ENCODE measurements at places on chromosomes 4 and X.

DNA sequence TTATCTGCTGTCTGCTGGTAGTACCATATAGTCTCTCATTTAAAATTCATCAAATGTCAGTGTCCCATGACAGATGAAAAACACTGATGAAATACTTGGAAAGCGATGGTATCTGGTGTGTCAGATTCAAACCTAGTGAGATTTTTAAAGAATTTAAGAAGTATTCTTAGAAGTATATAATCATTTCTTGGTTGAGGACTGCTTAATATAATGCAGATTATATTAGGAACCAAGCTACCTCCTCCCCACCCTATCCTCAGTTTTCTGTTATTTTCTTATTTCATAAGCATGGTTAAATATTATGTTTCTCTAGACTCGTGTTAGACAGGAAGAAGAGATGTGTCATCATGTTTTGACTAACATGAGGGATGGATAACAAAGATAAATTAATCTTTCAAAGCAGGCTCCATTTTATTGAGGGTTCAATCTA lies 118.5 kb downstream of the GLUD2 start:
- DNase-seq = no peak

DNA sequence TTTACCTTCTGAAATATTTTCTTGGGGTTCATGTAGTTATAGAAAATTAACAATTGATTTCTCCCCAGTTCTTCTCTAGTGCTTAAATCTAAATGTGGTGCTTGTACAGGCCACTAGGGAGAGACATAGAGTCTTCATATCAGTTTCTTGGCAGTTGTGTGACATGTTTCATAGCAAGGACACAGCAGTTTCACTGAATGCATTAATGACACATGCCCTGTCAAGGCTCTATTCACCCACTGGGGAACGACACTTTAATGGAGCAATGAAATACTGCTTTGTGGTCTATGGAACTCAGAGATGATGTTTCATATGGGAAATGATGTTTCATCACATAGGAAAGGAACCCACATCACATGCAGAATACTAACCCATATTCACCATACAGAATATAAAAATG lies 2.8 kb downstream of the VEGFC start:
- no peak for DNase-seq

DNA sequence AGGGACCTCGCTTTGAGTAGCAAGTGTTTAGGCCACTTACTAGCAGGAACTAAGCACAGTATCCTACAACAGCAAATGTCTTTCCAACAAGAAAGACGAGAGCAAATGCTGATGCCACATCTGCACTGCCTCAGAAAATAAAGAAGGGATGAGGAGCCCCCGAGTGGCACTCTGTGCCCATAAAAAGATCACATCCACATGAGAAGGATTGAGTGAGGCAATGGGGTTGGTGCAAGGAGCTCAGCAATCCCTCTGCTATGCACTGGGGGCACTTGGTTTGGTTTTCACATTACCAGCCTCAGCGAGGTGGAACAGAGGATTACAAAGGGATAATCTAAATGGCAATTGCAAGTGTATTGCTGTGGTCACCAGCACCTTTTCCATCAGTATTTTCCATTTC lies 252.8 kb upstream of the SLC7A11 start:
- DNase-seq = no peak

DNA sequence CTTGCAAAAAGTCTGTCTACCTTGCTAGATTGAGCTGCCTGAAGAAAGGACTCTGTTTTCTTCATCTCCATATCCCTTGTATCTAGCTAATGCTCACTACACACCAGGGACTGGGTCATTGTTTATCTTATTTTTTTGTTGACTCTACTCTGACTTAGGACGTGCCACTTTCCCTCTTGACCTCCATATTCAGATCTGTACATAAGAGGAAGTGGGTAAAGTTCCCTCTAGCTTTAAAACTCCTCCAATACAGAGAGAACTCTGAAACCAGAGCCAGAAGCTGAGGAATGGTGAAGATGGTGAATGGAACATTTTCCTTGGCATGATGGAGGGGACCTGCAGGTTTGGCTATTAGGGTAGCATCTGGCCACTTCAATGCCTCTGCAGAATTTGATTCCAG lies 2026.1 kb upstream of the TENM3 start:
- DNase-seq = no peak

DNA sequence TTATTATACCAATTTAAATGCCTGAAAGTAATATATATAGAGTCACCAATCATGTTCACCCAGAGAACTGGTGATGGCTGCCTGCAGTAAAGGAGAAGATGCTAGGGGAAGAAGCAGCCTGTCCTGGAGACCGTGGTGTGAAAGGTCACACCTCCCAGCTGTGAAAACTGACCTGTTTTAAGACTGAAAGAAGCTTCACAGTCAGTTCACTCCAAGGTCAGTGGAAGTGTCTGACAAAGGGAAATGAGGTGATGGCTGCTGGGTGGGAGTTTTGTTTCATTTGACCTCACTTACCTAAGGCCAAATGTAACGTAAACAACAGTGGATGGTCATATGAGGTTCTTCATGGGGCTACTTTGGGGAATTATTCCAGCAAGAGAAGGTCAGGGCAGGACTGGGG lies 352.1 kb upstream of the GATB start:
- no peak for DNase-seq

DNA sequence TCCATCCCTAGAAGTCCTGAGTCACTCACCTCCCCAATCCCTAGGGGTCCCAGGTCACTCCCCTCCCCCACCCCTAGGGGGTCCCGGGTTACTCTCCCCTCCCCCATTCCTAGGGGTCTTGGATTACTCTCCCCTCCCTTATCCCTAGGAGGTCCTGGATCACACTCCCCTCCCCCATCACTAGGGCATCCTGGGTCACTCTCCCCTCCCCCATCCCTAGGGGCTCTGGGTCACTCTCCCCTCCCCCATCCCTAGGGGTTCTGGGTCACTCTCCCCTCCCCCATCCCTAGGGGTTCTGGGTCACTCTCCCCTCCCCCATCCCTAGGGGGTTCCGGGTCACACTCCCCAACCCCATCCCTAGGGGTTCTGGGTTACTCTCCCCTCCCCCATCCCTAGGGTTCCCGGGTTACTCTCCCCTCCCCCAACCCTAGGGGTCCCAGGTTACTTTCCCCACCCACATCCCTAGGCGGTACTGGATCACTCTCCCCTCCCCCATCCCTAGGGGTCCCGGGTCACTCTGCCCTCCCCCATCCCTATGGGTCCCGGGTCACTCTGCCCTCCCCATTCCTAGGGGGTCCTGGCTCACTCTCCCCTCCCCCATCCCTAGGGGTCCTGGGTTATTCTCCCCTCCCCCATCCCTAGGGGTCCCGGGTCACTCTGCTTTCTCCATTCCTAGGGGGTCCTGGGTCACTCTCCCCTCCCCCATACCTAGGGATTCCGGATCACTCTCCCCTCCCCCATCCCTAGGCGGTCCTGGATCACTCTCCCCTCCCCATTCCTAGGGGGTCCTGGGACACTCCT lies 2.1 kb downstream of the ASMTL start:
- DNase-seq = peak; percentile 31

GRCh38 chrX:129736491-129736890 lies 2.3 kb upstream of the XPNPEP2 start:
- no peak for DNase-seq

DNA sequence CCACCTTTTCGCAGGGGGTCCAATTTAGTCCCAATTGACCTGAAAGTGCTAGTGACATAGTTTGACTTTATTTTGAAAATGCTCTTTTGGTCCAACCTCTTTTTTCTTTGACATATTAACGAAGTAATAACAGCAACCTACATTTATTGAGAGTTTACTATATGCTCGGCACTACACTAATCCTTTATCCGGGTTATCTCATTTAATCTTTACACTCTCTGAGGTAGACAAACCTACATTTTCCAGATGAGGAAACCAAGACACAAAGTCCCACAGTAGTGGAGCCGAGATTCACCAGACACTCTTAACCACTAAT lies 307 bp upstream of the ATRX start:
- no peak for DNase-seq

DNA sequence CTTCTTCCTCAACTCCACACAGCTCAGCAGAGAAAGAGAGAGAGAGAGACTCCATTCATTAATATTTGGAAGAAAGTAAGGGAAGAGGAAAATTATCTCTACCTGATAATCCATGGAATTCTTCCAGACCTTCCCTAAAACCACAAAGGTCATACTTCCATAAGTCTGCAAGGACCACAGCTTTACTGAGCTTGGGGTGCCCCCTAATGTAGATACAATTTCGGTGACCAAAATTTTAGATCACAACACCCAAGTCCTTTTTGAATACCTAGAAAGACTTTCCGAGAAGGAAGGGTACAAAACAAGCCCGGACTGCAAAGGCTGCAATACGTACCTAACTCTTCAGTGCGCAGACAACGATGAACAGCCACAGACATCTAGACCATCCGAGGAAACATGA lies 523.9 kb downstream of the GLUD2 start:
- no peak for DNase-seq

- DNase-seq = no peak
These were observed 4.4 kb upstream of the FAT1 start for GRCh38 chr4:186727977-186728519.

- DNase-seq = no peak
These were observed 57.9 kb downstream of the CCKAR start for GRCh38 chr4:26432419-26432818.

- DNase-seq = no peak
These were observed 70.5 kb downstream of the SOX3 start for GRCh38 chrX:140434347-140434746.

DNA sequence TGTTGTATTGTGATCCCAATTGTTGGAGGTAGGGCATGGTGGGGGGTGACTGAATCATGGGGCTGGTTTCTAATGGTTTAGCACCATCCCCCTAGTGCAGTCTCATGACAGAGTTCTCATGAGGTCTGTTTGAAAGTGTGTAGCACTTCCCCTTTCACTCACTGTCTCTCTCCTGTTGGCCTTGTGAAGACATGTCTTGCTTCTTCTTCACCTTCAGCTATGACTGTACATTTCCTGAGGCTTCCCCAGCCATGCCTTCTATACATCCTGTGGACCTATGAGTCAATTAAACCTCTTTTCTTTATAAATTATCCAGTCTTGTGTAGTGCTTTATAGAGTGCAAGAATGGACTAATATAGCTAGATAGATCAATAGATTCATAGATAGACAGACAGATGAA lies 230.0 kb downstream of the MAGEE1 start:
- DNase-seq = no peak

DNA sequence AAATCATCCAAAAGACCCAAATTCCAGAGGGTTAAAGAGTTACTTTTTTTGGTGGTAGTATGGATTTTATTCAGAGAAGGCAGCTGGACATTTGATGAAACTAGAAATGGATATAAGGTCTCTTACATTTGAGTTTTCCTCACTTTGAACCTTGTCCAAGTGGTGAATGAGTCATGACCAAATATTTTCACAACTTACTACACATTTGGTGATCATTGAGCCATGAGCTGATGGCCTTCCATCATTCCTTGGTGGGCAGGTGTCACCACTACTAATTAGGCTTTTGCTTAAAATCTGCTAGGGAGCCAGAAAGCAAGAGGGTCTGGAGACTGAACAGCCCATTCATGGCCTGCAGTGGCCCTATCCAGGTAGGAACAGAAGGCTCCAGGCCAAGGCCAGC lies 620.2 kb upstream of the INTU start:
- DNase-seq = no peak

- DNase-seq = no peak
These were observed 58.6 kb downstream of the C4orf46 start for GRCh38 chr4:158613046-158613445.

GRCh38 chr4:145333786-145334185 lies 147.9 kb upstream of the SMAD1 start:
- no peak for DNase-seq

GRCh38 chr4:104420766-104421165 lies 73.9 kb downstream of the CXXC4 start:
- no peak for DNase-seq

DNA sequence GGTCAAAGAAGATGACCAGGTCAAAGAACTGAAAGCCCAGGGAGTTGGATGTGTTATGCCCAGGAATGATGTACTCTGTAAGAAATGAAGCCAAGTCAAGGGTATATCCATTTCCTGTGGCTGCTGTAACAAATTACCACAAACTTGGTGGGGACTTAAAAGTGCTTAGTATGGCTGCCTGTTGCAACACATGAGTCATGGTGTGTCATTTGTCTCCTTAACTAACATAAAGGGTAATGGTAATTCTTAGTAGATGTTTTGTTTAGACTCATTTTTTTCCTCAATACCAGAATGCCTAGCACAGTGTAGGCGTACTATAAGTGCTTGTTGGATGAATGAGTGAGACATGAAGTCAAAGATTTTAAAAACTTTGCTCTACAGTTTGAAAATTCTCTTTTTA lies 45.7 kb downstream of the SYTL5 start:
- DNase-seq = no peak

DNA sequence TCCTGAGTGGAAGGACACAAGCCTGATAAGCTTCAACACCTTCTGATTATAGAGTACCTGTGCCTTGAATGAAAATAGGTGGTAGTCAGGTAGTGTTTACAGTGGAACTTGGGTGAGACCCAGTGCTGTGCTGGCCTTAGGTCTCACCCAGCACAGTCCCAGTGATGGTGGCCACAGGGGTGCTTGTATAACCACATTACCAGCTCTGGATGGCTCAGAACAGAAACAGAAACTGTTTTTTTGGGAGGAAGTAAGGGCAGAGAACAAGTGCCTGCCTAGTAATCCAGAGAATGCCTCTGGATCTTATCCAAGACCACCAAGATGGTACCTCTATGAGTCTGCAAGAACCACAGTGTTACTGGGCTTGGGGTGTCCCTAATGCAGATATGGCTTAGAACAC lies 171.5 kb upstream of the DIPK2B start:
- DNase-seq = no peak

DNA sequence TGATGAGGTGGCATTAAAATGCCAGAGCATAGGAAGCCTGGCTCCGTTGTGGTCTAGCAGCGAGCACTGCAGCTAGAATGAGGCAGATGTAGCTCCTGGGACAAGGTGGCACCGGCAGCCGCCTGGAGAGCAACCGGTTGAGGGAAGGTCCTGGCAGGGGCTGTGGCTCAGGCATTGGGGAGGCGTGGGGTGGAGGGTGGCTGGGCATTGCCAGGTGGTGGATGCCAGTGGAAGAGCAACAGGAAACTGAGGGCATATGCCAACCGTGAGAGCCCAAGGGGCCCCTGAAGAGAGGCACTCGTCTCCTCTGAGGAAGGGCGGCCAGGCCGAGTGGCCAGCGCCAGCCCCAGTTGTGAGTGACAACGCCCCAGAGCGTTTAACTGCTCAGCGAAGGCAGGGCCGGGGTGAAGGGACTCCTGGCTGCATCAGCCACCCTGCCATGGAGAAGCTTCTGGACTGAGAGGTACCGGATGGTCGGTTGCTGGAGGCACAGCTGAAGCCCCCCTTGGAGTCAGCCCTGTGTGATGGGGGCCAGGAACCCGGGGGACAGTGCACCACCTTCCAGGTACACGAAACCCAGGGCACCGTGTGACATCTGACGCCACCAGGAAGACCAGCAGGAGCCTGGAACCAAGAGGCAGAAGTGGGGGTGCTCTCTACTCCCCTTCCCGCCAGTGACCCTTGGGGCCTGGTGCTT lies 13.2 kb upstream of the PDE6B start:
- DNase-seq = no peak

- DNase-seq = no peak
These were observed 41.4 kb upstream of the PPP2R3B start for GRCh38 chrX:427812-428725.
